Activated CD8-positive, alpha-beta T cell treated with anti-CD3 and anti-CD28 coated beads for 36 hours (primary cell): ENCODE measurements at places on chromosomes 5 and 9. TPM values are rescaled to one million over a fixed set of nuclear protein-coding genes. Genes with fewer than 3 reads are reported as not detected.

DNA sequence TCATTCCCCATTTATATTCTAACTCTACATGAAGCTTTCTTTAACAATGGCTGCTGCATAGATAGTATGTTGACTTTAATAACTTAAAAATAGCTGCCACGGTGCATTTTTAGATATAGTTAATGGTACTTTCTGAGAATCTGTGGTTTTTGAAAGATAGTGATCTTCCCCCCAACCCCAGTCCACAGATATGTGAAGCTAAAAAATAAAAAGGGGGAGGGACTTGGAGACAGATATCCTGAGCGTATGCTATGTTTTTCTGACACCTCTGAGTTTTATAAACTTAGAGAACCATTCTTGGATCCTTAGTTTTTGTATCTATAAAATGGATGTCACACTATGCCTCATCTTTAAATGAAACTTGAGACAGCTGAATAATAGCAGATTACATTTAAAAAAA, 120.5 kb downstream of the SNX18 start:
- no peaks in the 10 kb centered on the region for H3K27me3 ChIP-seq
- H3K4me3 ChIP-seq = no peak overlapping the region
- H3K27ac ChIP-seq = no peak overlapping the region
- no peaks in the 10 kb centered on the region for H3K36me3 ChIP-seq
- peaks cover 13% of the 10 kb centered on the region for H3K4me1 ChIP-seq

Gene PCDHB11
- not detected for total RNA-seq

Gene CCL19
- total RNA-seq = not detected

DNA sequence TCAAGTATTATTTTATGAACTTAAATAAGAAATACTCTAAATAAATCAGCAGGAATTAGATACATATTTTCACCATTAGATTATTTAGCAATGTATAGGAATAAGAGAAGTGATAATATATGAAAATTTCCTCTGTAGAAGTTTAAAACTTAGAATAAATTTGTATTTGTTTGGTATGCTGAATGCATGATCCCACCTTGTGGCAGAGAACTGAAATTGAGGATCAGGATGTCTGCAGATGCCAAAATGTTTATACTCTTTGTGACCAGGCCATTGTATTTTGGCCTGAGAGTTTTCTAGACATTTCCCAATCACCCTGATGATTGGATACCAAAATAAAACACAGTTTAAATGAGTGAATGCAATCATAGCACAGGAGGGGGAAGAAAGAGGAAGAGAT, 6.3 kb downstream of the TYRP1 start:
- no peak for DNase-seq
- H3K36me3 ChIP-seq = no peaks in the 10 kb centered on the region
- H3K27me3 ChIP-seq = no peaks in the 10 kb centered on the region
- H3K4me1 ChIP-seq = no peaks in the 10 kb centered on the region
- H3K4me3 ChIP-seq = no peak overlapping the region
- H3K27ac ChIP-seq = no peak overlapping the region

DNA sequence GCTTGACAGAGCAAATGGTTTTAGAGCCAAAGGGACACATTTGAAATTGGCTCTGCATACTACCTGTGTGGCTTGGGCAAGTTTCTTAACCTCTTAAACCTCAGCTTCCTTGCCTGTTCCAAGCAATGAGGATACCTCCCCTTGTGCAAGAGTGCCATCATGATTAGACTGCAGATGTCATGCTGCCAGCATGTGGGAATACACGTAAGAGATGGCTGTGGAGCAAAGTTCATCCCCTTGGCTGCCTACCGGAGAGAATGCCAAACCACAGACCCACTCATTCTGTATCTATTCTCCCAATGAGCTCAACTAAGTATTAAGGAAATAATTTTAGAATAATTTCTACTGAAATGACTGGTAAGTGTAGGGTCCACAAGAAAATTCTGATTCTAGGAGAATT, 101.3 kb downstream of the WDR41 start:
- H3K27ac ChIP-seq = no peak overlapping the region
- DNase-seq = no peak
- peaks cover 2% of the 10 kb centered on the region for H3K27me3 ChIP-seq
- no peaks in the 10 kb centered on the region for H3K4me1 ChIP-seq
- H3K4me3 ChIP-seq = no peak overlapping the region
- H3K36me3 ChIP-seq = no peaks in the 10 kb centered on the region

Gene TIMD4
- 1.2 TPM for total RNA-seq

DNA sequence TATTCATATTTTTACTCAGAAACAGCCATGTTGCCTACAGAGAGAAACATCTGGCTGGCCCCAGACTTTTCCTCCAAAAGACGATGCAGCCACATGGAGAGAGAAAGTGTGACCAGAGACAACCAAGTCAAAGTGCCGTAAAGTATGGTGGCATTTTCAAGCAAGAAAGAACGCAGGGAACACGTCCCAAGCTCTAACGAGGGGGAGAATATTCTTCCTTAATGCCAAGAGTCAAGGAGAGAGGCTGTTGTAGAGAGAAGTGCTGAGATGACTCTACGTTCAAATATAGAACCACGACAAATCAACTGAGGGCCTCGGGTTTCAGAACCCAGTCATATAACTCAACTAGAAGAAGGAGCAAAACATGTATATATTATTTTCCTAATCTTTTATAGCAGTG, 55.9 kb downstream of the FNBP1 start:
- peaks cover 73% of the 10 kb centered on the region for H3K4me1 ChIP-seq
- peak overlapping the region; percentile 99 for H3K27ac ChIP-seq
- H3K36me3 ChIP-seq = peaks cover 72% of the 10 kb centered on the region
- H3K4me3 ChIP-seq = peak overlapping the region; percentile 28

DNA sequence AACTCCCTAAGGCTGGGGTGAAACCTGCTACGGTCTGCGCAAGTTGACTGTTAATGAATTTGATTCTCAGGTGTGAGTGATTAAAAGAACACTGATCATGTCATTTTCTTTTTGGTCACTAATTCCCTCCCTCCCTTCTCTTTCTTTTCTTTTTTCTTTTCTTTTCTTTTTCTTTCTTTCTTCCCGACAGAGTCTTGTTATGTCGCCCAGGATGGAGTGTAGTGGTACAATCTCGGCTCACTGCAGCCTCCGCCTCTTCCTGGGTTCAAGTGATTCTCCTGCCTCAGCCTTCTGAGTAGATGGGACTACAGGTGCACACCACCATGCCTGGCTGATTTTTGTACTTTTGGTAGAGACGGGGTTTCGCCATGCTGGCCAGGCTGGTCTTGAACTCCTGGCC, 2.6 kb downstream of the ANXA1 start:
- H3K4me3 ChIP-seq = peak overlapping the region; percentile 71
- H3K27me3 ChIP-seq = no peaks in the 10 kb centered on the region
- peak overlapping the region; percentile 93 for H3K27ac ChIP-seq
- peaks cover 20% of the 10 kb centered on the region for H3K36me3 ChIP-seq
- H3K4me1 ChIP-seq = peaks cover 82% of the 10 kb centered on the region

DNA sequence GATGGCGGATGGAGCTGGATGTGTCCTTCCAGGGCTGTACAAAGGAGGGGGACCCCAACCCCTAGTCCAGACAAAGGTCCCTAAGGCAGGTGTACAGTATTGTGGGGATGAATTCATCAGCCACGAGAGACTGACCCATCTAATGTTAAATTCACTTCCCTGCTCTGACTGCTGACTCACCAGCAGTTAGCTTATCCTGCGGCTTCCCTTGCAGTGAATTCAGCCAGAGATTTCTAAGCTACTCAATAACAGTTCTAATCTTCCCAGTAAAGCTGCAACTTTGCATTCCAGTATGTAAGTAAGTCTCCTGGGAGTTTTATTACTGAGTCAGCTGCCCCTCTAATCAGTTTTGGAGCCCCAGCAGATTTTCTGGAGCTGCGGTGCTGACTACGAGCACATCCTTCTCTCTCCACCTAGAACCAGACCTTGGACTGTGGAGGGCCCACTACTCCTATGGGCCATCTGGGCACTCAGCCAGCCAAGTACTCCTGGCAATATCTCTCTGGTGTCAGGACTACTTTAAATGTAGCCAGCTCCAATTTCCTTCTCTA, 16.1 kb downstream of the B4GALT1 start:
- H3K27ac ChIP-seq = peak overlapping the region; percentile 2
- no peak overlapping the region for H3K4me3 ChIP-seq
- no peaks in the 10 kb centered on the region for H3K27me3 ChIP-seq
- H3K36me3 ChIP-seq = peaks cover 28% of the 10 kb centered on the region

DNA sequence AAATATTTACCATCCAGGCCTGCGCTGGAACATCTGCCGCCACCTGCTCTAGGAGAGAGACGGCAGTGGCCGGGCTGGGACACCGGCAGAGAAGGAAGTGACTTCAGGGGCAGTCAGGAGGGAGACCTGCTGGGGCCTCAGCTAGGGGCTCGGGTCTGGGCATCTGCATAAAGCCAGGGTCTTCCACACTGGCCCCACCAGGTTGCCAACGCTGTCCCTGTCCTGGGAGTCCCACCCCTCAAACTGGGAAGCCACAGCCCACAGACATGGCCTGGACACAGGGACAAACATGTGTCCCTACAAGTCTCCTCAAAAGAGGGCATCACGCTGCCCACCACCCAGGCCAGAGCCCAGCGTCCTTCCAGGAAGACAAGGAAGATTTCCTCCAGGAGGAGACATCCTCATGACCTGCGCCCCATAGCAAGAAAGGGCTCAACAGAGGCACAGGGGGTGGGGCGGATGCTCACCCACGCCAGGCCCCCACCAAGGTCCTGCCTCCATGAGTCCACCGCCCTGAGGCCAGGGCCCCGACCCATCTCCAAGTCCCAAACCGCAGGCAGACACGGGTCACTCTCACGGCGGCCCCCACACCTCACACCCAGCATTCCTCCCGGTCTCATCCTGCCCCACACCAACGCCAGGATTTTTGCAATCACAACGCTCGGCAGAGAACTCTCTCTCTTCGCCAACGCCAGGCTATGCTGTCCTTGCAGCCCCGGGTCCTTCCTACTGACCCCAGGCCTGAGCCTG, 9.0 kb downstream of the VAV2 start:
- no peaks in the 10 kb centered on the region for H3K36me3 ChIP-seq
- no peak for DNase-seq
- H3K4me3 ChIP-seq = no peak overlapping the region
- H3K4me1 ChIP-seq = no peaks in the 10 kb centered on the region
- H3K27me3 ChIP-seq = no peaks in the 10 kb centered on the region

- H3K27ac ChIP-seq = no peak overlapping the region
- no peaks in the 10 kb centered on the region for H3K36me3 ChIP-seq
- H3K4me3 ChIP-seq = no peak overlapping the region
- DNase-seq = no peak
Measured at GRCh38 chr5:76874088-76874581, 24.3 kb downstream of the S100Z start.

GRCh38 chr5:132049093-132049492, 11.4 kb upstream of the IL3 start:
- peaks cover 2% of the 10 kb centered on the region for H3K27me3 ChIP-seq
- H3K4me3 ChIP-seq = no peak overlapping the region
- no peaks in the 10 kb centered on the region for H3K36me3 ChIP-seq
- no peaks in the 10 kb centered on the region for H3K4me1 ChIP-seq
- H3K27ac ChIP-seq = no peak overlapping the region

Gene UAP1L1
- 50.1 TPM for total RNA-seq

DNA sequence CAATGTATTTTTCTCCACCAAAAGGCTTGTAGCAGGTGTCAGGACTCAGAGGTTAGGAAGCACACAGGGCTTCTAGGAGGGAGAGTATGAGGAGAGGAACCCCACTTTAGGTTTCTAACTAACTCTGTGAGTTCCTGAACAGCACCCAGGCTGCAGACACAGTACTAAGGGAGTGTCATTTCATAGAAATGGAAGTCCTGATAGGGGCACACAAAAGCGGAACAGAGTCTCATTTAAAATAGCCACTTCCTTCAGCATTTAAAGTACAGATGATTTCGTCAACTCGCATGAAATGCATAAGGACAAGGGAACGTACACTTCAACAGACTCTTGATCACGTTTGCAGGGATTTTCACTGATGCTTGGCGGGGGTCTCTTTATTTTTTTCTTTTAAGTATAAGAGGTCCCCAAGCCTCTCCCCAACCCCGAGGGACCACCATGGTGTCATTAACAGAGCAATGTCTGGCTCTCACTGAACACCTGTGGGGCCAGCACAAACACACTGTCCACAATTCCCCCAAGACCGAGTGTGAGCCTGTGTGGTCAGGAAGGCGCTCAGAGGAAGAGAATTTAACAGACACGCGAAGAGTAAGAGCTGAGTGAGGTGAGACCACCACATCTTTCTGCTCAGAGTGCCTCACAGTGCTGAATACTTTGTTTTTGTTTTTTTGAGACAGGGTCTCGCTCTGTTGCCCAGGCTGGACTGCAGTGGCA, 82.3 kb downstream of the SECISBP2 start:
- no peaks in the 10 kb centered on the region for H3K27me3 ChIP-seq
- H3K4me1 ChIP-seq = peaks cover 41% of the 10 kb centered on the region
- H3K36me3 ChIP-seq = peaks cover 86% of the 10 kb centered on the region

DNA sequence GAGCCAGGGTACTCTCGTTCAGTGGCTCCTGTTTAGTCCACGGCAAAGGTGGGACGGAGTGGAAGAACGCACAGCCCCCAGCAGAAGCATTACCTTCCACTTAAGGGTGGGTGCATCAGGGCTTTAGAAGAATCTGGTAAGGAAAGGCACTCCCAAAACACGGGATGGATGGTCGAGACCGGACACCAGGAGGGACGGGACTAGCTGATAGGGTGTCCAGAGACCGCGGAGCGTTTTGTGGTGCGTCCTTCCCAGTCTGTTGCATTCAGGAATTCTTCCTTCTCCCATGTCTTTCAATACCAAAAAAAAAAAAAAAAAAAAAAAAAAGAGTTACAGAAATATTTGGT, 545 bp upstream of the CTSV start:
- peaks cover 50% of the 10 kb centered on the region for H3K27me3 ChIP-seq
- no peak overlapping the region for H3K27ac ChIP-seq
- DNase-seq = no peak
- no peaks in the 10 kb centered on the region for H3K36me3 ChIP-seq

GRCh38 chr5:84301535-84301934, 83.1 kb downstream of the EDIL3 start:
- no peak overlapping the region for H3K27ac ChIP-seq
- no peaks in the 10 kb centered on the region for H3K4me1 ChIP-seq
- no peaks in the 10 kb centered on the region for H3K36me3 ChIP-seq
- H3K4me3 ChIP-seq = no peak overlapping the region
- H3K27me3 ChIP-seq = no peaks in the 10 kb centered on the region

GRCh38 chr9:13430368-13431221, 151.1 kb upstream of the MPDZ start:
- no peaks in the 10 kb centered on the region for H3K36me3 ChIP-seq
- no peak overlapping the region for H3K27ac ChIP-seq
- no peaks in the 10 kb centered on the region for H3K4me1 ChIP-seq
- H3K27me3 ChIP-seq = no peaks in the 10 kb centered on the region
- no peak overlapping the region for H3K4me3 ChIP-seq

DNA sequence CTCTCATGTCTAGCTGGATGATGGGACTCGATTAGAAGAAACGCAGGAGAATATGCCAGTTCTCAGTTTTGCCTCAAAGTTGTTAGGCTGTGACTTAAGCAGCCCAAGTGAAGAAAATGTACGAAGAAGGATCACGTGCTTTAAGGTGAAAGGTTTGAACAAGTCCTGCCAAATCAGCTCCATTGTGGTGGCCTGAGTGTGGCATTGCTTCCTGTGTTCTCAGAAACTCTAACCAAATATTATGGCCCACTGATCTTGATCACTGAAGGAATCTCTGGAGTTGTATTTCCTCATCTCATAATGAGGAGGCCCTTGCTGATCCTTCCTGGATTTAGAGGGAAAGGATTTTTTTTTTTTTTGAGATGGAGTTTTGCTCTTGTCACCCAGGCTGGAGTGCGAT, 44.0 kb downstream of the OTULIN start:
- no peak for DNase-seq
- H3K4me1 ChIP-seq = peaks cover 51% of the 10 kb centered on the region
- H3K27ac ChIP-seq = peak overlapping the region; percentile 75
- H3K27me3 ChIP-seq = no peaks in the 10 kb centered on the region
- no peak overlapping the region for H3K4me3 ChIP-seq
- H3K36me3 ChIP-seq = peaks cover 85% of the 10 kb centered on the region

GRCh38 chr5:129363991-129364390, 96.1 kb upstream of the ADAMTS19 start:
- H3K27me3 ChIP-seq = no peaks in the 10 kb centered on the region
- DNase-seq = no peak
- no peaks in the 10 kb centered on the region for H3K4me1 ChIP-seq
- H3K36me3 ChIP-seq = no peaks in the 10 kb centered on the region
